Esophagus squamous epithelium (tissue), 5 donors: ENCODE measurements at places on chromosomes 1 and 21.

DNA sequence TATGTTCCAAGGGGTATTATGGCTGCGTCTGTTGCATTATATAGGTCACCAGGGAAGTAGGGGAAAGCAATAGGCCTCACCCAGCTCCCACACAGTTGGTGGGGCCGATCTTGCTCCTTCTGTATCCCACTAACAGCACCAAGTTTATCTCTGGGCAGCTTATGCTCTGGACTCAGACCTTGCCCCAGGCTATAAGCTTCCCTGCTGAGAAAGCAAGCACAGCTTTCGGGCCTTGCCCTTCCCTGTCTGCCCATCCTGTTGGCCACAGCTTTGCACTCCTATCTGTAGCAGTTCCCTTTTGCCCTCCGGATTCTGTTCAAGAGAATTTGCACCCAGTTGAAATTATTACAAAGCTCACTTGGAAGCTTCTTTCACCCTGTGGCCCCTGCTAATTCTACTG, 12.9 kb downstream of the KCNE1 start:
- no peak overlapping the region for H3K27ac ChIP-seq
- DNase-seq = no peak
- no peaks in the 10 kb centered on the region for H3K27me3 ChIP-seq

DNA sequence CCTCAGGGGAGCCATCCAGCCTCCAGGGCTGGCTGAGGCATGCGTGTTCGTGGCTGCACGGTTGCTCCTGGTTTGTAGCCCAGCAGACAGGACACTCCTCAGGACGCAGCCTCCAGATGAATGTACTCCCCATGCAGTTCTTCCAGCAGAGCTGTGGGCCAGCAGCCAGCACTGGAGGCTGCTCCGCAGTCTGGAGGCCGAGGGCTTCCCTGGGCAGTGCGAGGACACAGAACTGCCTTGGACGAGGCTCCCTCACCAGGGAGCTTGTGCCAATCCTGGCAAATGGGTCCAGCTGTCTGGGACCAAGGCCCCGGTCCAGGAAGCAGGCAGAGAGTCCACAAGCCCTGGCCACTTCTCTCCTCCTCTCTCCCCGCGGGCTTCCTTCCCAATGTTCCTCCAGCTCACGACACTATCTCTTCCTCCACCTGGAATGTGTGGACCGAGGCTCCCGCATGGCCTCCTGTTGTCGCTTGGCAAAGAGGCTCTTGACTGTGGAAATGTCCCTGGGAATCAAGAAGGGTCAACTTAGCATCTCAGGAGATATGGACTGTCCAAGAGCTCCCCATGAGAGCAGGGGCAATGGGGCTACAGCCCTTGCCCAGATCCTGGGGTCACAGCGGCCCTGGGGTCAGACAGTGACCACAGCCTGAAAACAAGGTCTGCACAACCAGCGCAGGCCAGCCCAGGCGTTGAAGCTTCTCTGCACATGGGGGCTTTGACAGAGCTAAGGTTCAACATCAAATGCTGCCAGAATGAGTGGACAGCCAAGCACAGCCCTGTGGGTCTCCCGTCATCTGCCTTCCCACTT, 5.3 kb downstream of the EDN2 start:
- H3K4me1 ChIP-seq = peaks cover 81% of the 10 kb centered on the region
- no peak for DNase-seq
- H3K4me3 ChIP-seq = no peak overlapping the region

DNA sequence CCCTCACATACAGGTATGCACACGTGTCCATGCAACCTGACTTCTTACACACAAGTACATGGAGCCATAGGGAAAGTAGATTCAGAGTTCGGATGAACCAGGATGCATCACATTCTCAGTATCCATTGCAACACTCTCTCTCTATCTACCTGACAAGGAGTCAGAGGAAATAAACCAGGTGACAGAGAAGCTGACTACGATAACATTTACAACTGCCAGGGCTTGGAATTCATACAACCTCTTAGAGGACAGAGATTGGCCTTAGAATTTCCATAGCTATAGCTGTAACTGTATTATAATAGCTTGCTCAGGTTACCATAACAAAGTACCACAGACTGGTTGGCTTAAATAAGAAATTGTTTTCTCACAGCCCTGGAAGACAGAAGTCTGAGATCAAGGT, 116.9 kb upstream of the PALMD start:
- H3K4me3 ChIP-seq = no peak overlapping the region
- DNase-seq = no peak
- no peaks in the 10 kb centered on the region for H3K27me3 ChIP-seq
- H3K4me1 ChIP-seq = no peaks in the 10 kb centered on the region

DNA sequence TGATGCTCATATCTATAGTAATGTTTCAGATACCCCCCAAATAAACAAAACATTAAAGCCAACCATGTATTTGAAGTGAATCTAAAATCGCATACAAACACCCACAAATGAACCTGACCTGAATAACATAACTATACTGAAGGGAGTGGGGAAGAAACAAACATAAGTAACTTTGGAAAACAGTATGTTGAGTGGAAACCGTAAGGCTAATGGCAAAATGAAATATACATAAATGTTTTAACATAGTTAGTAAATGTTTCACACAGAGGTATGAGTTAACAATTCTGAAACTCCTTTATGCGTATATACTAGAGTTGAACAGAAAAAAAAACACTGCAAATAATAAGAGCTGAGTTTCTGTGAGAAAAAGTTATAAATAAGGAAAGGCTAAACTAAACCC, 125.6 kb downstream of the ACBD6 start:
- H3K27me3 ChIP-seq = no peaks in the 10 kb centered on the region
- no peak overlapping the region for H3K4me3 ChIP-seq
- H3K36me3 ChIP-seq = no peaks in the 10 kb centered on the region

- H3K4me3 ChIP-seq = no peak overlapping the region
- no peaks in the 10 kb centered on the region for H3K36me3 ChIP-seq
- H3K27me3 ChIP-seq = peaks cover 4% of the 10 kb centered on the region
- H3K27ac ChIP-seq = no peak overlapping the region
- no peak for DNase-seq
These were observed 7.3 kb upstream of the CACNA1S start for GRCh38 chr1:201119206-201120197.

DNA sequence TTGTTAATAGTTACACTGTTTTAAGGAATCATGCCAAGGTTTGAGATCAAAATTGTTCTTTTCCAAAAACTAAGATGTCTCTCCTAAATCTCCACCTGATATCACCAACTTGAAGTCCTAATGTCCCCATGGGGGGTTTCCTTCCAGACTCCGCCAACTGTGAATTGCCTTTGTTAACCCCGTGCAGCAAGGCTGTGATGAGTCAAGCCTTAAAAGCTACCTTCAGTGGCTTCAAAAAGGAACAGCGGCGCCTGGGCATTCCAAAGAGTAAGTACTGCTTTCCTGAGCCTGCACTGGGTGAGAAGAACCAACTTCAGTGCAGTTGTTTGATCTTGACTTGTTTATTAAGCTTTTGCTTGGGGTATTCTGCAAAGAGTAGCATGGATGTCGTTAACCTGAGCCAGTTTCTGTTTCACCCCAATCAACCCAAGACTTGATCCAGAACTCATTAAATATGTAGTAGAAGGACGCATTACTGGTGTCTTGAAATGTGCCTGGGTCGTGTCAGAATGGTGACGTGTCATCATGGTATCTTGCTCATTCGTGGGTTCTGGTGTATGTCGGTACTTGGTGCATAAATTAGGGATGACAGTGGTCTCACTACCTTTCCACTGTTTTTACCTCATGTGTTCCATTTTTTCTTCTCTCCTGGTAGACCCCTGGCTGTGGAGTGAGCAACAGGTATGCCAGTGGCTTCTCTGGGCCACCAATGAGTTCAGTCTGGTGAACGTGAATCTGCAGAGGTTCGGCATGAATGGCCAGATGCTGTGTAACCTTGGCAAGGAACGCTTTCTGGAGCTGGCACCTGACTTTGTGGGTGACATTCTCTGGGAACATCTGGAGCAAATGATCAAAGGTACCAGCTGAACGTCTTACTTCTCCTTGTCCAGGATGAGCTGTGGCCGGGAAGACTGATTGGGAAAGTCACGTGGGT, 8.7 kb downstream of the ETS2 start:
- DNase-seq = no peak
- H3K36me3 ChIP-seq = peaks cover 91% of the 10 kb centered on the region
- peak overlapping the region; percentile 100 for H3K27ac ChIP-seq
- H3K4me1 ChIP-seq = peaks cover 95% of the 10 kb centered on the region

- H3K36me3 ChIP-seq = no peaks in the 10 kb centered on the region
- no peak for DNase-seq
- H3K4me1 ChIP-seq = no peaks in the 10 kb centered on the region
- no peak overlapping the region for H3K4me3 ChIP-seq
These were observed 171.3 kb upstream of the FAM78B start for GRCh38 chr1:166338105-166338504.
